ENCODE measurements at places on chromosomes 12 and 14.

GRCh38 chr12:7439579-7440505 lies 4.1 kb downstream of the CD163L1 start:
- DNase-seq, result no peak

GRCh38 chr14:104813286-104813685 lies 12.4 kb downstream of the ZBTB42 start:
- DNase-seq, result no peak

- DNase-seq, result no peak
These were observed 16.3 kb downstream of the NDUFA12 start for GRCh38 chr12:94987076-94987669.

- no peak for DNase-seq
These were observed 1009.8 kb downstream of the NRXN3 start for GRCh38 chr14:79179985-79180384.

DNA sequence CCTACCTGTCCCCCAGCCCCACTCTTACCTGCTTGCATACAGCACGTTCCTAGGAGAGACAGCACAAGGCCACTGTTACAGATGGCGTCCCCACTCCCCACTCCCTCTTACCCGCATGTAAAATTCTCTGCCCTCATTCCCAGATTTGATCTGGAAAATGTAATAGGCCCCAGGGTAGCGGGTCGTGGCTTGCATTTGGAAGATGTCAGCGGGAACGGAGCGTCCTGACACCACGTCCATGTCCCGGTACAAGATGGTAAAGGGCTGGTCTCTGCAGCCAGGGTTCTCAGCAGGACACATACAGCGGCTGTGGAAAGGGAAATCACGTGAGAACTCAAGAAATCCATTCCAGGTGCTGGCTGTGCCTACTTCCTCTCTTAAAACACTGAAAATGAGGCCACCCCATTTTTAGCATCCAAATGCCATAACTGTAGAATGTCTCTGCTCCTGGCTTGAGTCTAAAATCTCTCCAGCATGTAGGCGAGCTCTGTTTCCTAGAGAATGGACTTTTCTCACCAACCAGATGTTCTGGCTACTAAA lies 10.1 kb upstream of the TC2N start:
- no peak for DNase-seq

DNA sequence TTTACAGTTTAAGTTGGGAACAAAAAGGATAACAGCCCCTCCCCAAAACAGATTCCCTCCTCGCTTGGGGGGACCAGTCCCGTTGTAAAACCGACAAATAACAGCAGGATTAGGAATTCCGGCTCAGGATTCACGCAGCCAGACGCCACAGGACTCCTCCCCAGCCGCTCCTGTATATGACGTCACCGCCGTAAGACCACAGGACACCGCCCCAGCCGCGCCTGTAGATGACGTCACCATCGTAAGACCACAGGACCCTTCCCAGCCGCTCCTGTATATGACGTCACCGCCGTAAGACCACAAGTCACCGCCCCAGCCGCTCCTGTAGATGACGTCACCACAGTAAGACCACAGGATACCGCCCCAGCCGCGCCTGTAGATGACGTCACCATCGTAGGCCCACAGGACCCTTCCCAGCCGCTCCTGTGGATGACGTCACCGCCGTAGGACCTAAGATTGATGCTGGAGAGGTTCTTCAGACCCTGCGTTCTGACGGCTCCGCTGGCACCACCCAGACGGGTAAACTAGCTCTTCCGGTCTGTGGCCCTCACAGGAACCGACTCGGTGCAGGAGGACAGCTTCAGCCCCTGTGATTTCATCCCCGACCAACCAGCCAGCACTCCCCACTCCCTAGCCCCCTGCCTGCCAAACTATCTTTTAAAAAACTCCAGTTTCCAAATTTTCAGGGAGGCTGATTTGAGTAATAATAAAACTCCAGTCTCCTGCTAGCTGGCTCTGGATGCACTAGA lies 43.9 kb upstream of the FBRSL1 start:
- DNase-seq, result no peak

DNA sequence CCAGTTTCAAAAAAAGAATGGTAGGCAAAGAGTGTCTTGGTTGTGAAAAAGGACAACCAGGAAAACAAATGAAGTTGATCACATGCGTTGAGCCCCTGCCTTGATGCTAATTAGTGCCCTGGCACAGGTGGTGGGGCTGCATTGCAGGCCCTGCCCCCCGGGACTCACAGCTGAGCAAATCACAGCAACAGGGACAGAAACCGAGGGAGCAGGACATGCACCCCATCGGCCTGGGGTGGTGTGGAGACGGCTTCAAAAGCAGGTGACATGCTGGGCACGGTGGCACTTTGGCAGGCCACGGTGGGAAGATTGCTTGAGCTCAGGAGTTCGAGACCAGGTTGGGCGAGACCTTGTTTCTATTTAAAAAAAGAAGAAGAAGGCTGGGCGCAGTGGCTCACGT lies 1.1 kb upstream of the PAPLN start:
- no peak for DNase-seq

DNA sequence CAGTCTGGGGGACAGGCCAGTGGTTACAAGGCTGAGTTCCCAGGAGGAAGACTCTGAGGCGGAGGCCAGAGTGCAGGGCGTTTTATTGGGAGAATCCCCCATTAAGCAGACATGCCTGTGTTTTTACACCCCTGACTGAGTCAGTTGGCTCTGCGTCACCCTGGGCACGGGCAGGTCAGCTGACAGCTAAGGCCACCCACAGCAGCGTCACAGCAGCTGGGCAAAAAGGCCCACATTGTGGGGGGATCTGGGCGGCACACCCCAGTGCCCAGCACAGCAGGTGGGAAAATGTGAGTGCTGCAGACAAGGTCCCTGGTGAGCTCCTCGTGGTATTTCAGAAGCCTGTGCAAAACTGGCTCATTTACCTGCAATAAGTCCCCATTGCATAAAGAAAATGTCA lies 184.7 kb downstream of the AACS start:
- DNase-seq, result peak; percentile 14

- DNase-seq, result no peak
These were observed 6.7 kb upstream of the CDKL1 start for GRCh38 chr14:50403419-50403818.

- DNase-seq, result no peak
These were observed 82.1 kb upstream of the FERMT2 start for GRCh38 chr14:53032838-53033390.

- no peak for DNase-seq
These were observed 880.9 kb downstream of the NRXN3 start for GRCh38 chr14:79050787-79051727.

- no peak for DNase-seq
These were observed 87.0 kb downstream of the DAD1 start for GRCh38 chr14:22502007-22502406.

GRCh38 chr14:72142328-72142727 lies 210.1 kb downstream of the RGS6 start:
- no peak for DNase-seq

DNA sequence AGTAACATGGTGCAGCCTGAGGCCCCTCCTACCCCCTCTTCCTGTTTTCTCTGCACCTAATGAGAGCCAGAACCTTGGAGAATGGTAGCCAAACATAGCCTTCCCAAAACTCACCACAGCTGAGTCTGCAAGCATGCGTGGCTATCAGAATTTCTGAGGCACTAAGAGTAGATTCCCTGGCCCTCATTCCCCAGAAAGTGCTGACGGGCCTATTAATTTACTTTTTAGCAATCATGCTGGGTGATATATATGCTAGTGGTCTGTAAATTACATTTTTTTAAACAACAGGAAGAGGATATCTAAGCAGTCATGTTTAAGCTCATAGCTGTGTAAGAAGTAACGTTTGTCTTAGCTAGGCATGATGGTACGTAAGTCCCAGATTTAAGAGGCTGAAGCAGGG lies 30.4 kb downstream of the KANSL2 start:
- no peak for DNase-seq

- DNase-seq, result no peak
These were observed 28.1 kb upstream of the PAX9 start for GRCh38 chr14:36633580-36633979.

GRCh38 chr12:122868471-122869177 lies 27.3 kb downstream of the VPS37B start:
- no peak for DNase-seq

- peak; percentile 78 for DNase-seq
These were observed 135.4 kb upstream of the NUDT4 start for GRCh38 chr12:93242154-93242972.

DNA sequence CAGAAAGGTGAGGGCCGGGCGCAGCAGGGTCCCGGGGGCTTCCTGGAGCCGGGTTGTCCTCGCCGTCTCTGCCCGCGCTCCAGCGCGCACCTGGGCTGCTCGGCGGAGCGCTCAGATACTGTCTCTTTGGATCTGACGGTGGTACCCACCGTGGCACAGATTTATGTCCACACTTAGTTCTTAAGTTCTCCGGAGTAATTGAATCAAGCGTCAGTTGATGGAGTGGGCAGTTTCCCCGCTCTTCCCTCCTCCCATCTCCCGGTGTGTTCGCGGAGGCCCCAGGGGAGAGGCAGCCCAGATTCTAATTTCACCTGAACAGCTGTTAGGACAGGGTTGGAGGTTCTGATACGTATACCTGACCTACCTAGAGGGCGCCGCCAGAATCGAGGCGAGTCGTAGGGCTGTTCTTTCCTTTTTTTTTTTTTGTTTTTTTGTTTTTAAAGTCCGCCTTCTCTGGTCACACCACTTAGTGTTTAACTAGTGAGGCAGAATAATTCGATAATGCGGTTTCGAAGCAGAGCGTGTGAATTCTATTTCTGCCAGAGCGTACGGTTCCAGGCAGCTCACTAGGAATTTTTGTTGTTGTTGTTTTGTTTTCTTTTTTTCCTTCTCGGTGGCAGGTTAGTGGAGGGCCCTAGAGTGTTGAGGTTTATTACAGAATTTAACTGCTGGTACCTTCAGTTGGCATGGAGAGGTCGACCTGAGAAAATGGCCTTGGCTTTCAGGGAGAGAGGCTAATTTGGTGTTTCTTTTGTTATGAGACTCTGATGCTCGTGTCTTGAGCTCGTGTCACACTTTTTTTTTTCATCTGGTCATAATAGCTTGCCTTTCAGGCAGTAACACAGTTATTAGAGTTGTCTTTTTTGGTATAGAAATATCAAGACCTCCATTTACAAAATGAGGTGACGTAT lies 22.3 kb upstream of the GNS start:
- DNase-seq, result no peak

DNA sequence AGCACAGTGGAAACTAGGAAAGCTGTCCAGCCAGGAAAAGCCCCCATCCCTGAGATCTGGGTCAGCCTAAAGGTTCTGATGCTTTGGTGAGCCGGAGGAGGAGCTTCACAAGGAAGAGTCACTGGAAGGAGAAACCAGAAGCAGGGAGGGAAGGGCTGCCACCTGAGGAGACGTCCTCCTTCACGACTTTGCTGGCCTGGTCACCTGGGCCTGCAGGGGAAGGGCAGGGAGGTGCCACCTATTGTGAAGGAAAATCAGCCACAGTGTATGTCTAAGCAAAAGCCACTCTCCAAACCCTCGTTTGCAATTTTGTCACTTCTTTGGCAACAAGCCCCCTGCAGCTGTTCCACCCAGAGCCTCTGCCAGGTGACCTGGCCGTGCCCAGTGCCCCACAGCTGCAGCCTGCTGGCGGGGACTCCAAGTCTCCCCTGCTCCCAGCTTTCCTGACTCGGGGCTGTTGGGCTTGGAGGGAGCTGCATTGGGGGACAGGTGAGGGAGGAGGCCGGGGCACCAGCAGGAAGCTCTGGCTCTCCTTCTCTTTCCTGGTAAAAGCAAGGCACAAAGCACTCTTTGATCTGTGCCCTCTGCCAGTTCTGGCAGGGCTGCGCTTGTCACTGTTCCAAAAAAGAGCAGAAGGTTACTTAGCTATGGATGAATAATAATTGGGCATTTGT lies 120.9 kb upstream of the BCL2L14 start:
- DNase-seq, result peak; percentile 31

DNA sequence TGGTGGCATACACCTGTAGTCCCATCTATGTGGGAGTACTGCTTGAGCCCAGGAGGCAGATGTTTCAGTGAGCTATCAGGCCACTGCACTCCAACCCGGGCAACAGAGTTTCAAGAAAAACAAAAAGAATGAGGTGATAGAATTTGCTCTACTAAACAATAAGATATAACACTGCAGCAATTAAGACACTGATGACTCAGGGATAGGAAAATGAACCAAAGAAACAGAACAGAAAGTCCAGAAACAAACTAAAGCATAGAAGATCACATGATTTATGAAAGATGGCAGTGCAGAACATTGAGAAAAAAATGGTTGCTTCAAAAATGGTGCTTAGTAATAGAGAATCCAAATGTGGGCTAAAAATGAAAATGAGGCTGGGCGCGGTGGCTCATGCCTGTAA lies 65.2 kb upstream of the AP4S1 start:
- no peak for DNase-seq

GRCh38 chr14:31380106-31380505 lies 40.2 kb downstream of the HEATR5A start:
- DNase-seq, result no peak

- DNase-seq, result no peak
These were observed 109.3 kb downstream of the TBC1D30 start for GRCh38 chr12:64933791-64934190.

GRCh38 chr14:61925043-61925442 lies 162.8 kb downstream of the SNAPC1 start:
- DNase-seq, result peak; percentile 3

GRCh38 chr14:50230701-50231474 lies 490 bp downstream of the SOS2 start:
- peak; percentile 53 for DNase-seq

GRCh38 chr14:53126731-53127130 lies 26.4 kb downstream of the DDHD1 start:
- peak; percentile 46 for DNase-seq

Data from myocyte (in vitro differentiated cells).